Stimulated activated CD8-positive, alpha-beta memory T cell treated with anti-CD3 and anti-CD28 coated beads, Interleukin-4, amount 100 ng/mL, for 24 hours (primary cell): ENCODE measurements at places on chromosomes 5 and 9.

- no peak for DNase-seq
These were observed 174.9 kb upstream of the DMAC1 start for GRCh38 chr9:7974335-7974960.

GRCh38 chr9:28050046-28050445 lies 476.8 kb upstream of the C9orf72 start:
- no peak for DNase-seq

GRCh38 chr5:102481054-102481715 lies 17.6 kb downstream of the SLCO6A1 start:
- DNase-seq = no peak

GRCh38 chr5:122118356-122118948 lies 10.9 kb upstream of the ZNF474 start:
- no peak for DNase-seq

DNA sequence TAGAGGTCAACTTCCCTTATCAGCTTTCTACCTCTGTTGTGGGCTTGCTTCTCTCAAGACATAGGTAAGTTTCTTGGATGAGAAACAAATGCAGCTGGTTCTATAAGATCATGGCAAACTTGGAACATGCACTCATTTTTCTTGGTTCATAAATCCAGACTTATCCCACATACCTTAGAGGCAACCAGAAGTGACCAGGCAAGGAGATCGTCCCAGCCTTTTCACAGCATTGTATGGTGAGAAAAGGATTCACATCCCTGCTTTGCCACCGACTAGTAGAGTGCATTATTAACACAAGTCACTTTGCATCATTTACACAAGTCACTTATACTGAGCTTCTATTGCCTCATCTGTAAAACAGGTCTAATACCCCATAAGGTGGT lies 35.4 kb downstream of the LHFPL2 start:
- no peak for DNase-seq

GRCh38 chr5:179302499-179303185 lies 42.6 kb downstream of the ADAMTS2 start:
- no peak for DNase-seq

DNA sequence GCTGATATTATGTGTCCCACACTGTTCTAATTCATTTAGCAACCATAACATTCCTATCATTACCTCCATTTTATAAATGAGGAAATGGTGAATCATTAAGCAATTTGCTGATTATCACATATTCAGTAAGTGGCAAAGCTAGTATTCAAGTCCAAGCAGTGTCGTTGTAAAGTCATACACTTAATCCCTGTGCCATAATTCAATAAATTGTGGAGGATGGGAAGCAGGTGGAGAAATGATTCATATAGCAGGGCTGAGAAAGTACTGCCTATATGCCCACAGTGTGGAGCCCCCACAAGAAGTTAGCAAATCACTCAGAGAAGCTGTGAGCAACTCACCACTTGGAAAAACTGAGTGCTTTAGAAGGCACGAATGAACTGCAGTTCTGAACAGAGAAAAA lies 691.0 kb downstream of the PTPRD start:
- no peak for DNase-seq

GRCh38 chr9:93154293-93154903 lies 20.3 kb upstream of the NINJ1 start:
- DNase-seq = no peak

DNA sequence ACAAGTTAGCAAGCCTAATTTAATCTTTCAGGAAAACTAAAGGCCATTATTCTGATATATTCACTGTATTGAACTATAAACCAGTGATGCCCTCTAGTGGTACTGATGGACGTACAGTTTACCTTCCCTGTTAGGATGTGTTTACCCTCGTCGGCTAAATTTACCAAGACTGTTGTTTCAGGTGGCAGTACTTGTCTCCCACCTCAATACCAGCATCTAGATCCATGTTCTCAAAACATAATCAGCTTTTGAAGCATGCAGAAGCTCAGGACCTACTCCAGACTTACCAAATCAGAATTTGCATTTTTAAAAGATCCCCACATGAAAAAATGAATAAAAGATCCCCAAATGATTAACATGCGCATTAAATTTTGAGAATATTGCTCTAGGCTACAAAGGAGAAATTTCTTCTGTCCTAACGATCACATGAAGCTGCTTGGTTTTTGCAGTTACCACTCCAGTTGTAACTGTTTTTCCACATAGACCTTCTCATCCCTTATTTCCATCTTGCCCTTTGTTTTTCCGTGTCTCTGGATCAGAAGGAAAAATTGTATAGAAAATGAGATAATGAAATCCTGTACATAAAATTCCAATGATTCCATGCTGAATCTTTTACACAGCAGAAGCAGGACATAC lies 3.2 kb upstream of the BAAT start:
- DNase-seq = no peak

DNA sequence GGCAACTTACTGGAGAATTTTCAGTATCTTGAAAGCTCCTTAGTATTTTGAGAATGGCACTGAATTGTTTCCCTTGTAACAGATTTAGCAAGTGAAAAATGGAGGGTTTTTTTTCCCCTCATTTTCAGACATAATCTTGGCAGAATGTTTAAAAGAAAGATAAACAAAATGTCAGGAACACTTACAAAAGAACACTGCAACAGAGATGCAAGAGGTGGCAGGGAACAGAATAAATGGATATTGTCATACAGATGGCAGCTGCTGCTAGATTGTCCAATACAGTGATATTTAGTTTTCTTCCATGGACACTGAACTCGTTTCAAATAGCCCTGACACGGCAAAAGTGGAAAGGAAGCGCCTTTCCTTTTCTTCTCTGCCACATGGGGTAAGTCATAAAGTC lies 76.9 kb upstream of the ZNF608 start:
- no peak for DNase-seq

DNA sequence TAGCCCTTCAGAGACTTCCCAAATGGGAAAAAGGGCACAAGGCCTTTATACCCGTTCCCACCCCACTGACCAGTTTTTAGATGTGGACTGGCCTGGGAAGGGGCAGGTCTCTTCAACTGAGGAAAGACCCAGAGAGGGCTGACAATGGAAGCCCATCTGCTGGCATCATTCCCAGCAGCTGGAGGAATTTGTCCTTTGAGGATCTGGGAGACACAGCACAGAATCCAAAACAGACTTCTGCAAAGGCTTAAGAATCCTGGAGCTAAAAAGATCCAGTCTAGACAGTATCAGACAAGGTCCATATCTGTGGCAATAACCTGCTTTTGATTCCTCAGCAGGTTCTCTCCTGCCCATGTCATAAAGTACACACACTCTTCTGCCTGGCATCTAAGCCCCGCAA lies 329.2 kb downstream of the TMEM167A start:
- DNase-seq = no peak
